ENCODE measurements at places on chromosomes 12 and 14.

- no peak for DNase-seq
These were observed at the start of gene RD3L for GRCh38 chr14:103941973-103942736. RD3L (minus strand) TSS chr14:103942529; CDS start chr14:103941695, 834 bp downstream.

DNA sequence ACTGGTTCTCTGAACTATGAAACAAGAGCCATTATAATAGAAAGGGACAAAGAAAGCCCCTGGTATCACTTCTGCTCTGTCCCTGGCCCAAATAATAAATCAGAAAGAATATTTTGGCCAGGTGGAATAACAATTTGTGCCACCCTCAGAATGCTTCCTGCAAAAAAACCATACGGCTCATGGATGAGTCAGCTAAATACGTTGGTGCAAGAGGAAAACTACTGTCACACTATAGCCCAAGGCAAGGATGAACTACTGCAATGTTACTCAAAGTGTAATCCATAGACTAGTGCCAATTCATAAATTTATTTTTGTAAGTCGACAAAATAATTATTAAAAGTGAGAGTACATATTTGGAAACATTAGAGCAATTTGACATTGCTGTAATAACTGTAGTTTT is 68.2 kb downstream of the ANKS1B start:
- DNase-seq, result no peak

DNA sequence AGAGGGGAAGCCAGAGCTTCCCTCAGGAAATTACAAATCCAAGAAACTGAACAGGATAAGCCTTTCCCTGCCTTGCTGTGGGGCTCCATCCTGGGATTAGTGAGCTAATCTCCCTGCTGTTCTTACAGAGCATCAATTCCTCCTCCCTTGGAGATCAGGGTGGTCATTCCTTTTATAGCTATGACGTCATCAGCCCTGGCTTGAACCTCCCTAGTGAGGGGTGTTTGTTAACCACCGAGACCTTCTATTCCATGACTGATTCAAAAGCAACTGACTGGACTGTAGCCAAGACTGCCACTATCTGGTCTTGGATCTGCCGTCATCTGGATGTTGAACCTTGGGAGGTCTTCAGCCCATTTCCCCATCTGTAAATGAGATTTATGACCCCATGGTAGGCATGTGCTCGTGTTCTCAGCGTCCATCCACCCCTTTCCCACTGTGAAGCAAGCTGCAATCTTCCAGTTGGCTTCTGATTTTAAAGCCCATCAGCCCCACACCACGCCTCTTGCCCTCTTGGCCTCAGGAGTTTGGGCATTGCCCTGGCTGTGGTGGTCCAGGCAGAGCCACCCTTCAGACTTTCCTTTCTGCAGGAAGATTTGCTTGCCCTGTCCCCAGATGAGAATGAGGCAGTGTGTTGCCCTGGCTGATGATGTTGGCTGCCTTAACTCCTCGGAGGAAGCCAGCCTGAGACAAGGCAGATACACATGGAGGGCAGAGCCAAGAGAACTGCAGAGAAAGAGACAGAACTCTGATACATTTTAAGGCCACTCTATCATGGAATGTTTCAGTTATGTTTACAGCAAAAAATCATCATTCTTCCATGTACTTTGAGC is 59.6 kb upstream of the ACTN1 start:
- no peak for DNase-seq

- no peak for DNase-seq
These were observed 129.6 kb downstream of the GXYLT1 start for GRCh38 chr12:42015051-42015461.

DNA sequence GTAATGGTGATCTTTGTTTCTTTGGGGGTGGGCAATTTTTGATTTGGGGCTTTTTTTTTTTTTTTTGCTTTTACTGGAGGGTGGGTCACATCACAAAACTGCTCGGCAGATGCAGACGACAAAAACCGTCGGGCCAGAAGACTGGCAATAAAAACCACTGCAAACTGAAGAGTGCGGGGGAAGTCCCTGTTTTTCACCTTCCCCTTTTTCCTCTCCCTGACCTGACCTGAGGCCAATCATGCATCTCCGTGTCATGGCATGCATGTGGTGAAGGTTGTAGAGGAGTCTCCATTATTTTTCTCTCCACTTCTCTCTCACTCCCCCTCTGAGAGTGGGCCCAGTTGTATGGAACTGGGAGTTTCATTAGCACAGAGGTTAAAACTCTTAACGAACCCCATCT is 57.5 kb downstream of the AP5M1 start:
- DNase-seq, result no peak

- no peak for DNase-seq
These were observed 113.4 kb downstream of the ETV6 start for GRCh38 chr12:11762723-11763326.

DNA sequence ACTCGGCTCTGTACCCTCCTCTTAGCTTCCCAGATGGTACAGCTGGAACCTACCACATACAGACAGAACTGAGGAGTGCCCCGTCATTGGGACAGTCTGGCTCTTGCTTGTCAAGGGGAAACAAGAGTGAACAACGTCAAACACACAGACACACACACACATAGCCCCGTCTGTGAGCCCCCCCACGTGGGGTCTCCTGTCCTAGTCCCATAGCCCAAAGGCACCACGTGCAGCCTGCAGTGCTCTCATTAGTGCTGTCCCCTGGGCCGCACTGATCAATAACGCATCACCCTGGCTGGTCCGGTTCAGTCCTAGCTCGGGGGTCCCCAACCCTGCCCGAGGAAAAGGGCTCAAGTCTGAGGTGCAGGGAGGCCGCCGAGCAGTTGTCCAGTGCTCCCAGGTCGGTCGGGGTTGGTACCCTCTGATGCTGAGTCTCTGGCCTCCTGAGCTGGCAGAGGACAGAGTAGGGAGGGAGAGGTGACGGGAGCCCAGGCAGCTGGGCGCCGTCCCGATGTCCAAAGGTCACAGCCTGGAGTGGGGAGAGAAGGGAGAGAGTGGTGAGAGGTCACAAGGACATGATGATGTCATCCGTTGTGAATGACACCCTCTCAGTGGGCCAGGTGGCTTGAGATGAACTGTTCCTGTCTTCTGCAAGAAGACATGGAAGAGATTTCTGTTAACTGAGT is 105.4 kb upstream of the NOS1 start:
- no peak for DNase-seq

DNA sequence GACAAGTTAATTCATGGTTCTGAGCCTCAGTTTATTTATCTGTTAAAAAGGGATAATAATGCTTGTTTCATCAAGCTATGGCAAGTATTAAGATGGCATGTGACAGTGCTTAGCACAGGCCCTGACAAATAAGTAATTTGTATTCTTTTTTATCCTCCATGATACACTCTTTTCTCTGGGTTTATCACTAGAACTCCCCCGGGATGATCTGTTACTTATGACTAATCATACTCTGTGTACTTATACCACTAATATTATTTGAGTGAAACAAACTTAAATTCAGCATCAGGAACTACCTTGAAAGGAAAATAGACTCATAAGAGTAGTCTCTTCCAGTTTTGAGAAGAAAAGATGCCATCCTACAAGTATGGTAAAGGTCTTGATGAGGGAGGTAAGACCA is 283.8 kb downstream of the PAWR start:
- no peak for DNase-seq

DNA sequence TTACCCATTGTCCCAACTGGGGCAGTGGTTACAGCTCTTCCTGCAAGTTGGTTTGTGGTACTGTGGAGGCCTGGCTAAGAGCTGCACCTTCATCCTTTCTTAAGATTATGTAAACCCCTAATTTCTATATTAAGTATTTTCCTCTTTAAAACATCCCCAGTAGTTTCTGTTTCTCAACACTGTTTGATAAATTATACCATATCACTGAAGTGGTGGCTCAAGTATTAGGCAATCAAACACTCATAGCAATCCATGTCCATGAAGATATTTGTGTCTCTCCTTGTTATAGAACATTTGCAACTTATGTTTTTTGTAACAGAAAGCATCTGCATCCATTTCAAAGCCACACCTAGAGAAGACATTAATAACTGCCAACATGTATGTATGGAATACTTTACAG is 31.8 kb downstream of the ATXN3 start:
- DNase-seq, result no peak

GRCh38 chr12:121773011-121773777 is 20.3 kb downstream of the RHOF start:
- peak; percentile 86 for DNase-seq

DNA sequence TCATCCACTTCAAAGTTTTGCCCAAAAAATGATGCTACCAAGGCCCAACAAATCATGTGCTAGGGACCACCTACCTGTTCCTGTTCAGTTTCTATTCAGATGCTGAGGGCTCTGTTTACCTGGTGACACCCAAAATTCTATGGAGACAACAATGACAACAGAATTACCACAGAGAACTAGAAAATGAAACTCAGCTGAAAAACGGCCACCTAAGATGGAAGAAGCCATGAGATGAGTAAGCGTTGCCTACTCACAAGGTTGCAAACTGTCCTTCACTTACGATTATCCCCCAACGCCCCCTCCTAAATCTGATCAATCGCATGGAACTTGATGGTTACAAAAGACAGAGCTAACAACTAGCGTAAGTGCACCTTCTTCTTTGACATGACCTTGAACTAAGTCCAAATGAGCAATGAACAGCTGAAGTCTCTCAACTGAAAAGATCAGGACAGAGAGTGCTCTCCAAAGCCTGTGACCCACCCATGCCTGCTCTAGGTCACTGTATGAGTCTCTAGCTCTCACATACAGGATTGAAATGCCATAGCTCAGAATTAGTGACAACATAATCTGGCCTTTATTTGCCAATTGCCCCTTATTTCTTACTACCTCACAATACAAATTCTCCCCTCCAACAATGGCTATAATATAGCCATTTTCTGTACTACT is at the start of gene RNASE11:
Gene RNASE11, minus strand, starts transcription at position 513 of the 666 bp plus-strand sequence.
- DNase-seq, result no peak

- peak; percentile 38 for DNase-seq
These were observed 20.6 kb downstream of the MAPK1IP1L start for GRCh38 chr14:55071870-55072640.

Data from CD8-positive, alpha-beta memory T cell (primary cell).